Activated CD4-positive, alpha-beta memory T cell treated with anti-CD3 and anti-CD28 coated beads for 36 hours (primary cell): ENCODE measurements at places on chromosomes 11 and 22. TPM values are rescaled to one million over a fixed set of nuclear protein-coding genes. Genes with fewer than 3 reads are reported as not detected.

The ACRV1 gene
- not detected for total RNA-seq

The HORMAD2 gene
- total RNA-seq, result not detected

The LYVE1 gene
- total RNA-seq, result not detected

The SLC37A2 gene
- 0.93 TPM for total RNA-seq

The C22orf31 gene
- not detected for total RNA-seq

DNA sequence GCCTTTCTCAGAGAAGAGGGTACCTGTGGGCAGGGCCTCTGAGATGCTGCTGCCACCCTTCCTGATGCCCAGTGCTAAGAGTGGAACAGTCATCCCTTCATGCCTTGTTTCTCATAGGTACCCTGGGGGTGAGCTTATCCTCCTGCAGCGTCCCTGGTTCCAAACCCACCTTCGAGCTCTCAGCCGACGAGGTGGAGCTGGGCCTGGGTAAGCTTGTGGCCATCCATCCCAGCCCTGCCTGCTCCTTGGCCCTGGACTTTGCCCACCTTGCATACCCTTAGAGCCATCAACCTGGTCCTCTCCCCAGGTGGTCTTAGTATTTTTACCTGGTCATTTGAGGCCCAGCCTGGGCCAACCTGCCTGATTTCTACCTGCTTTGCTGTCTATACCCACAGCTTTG is 8.7 kb downstream of the TKFC start:
- no peaks in the 10 kb centered on the region for H3K27me3 ChIP-seq
- no peaks in the 10 kb centered on the region for H3K4me1 ChIP-seq
- no peak overlapping the region for H3K4me3 ChIP-seq
- no peak for DNase-seq

GRCh38 chr11:35326266-35326879 is 93.0 kb downstream of the SLC1A2 start:
- no peak overlapping the region for H3K27ac ChIP-seq
- H3K27me3 ChIP-seq, result no peaks in the 10 kb centered on the region
- peaks cover 29% of the 10 kb centered on the region for H3K4me1 ChIP-seq
- H3K4me3 ChIP-seq, result no peak overlapping the region
- no peak for DNase-seq

GRCh38 chr11:127070808-127071207 is 70.2 kb upstream of the KIRREL3 start:
- no peaks in the 10 kb centered on the region for H3K4me1 ChIP-seq
- H3K27ac ChIP-seq, result no peak overlapping the region
- no peak overlapping the region for H3K4me3 ChIP-seq

DNA sequence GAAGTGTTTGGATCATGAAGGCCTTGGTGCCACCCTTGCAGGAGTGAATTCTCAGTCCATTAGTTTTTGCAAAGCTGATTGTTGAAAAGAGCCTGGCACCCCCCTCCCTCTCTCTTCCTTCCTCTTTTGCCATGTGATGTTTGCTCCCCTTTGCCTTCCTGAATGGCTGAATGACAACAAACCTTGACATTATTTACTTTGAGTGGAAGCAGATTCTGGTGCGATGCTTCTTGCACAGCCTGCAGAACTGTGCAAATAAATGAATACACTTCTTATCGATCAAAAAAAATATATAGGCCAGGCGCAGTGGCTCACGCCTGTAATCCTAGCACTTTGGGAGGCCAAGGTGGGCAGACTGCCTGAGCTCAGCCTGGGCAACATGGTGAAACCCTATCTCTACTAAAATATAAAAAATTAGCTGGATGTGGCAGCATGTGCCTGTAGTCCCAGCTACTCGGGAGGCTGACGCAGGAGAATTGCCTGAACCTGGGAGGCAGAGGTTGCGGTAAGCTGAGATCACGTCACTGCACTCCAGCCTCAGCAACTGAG is 2.0 kb upstream of the NARS2 start:
- DNase-seq, result no peak
- no peak overlapping the region for H3K4me3 ChIP-seq
- peaks cover 5% of the 10 kb centered on the region for H3K36me3 ChIP-seq
- no peak overlapping the region for H3K27ac ChIP-seq

DNA sequence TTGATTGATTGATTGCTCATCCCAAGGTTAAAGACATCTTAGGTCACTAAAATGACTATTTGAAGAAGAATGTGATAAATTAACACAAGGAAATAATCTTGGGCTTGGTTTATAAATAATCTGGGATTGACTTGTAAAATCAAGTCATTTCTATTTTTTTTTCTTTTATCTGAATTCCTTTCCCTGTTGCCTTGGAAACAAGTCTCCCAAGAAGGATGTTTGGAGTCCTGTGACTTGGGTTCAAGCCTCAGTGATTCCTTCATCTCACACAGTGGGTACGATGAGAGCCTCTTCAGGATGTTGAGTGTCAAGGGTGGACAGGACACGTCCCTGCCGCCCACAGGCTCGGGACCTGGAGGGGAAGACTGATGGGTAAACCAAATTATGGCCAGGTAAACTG is 98.2 kb upstream of the CRYBB3 start:
- H3K36me3 ChIP-seq, result no peaks in the 10 kb centered on the region
- no peak for DNase-seq
- no peak overlapping the region for H3K4me3 ChIP-seq
- no peak overlapping the region for H3K27ac ChIP-seq

DNA sequence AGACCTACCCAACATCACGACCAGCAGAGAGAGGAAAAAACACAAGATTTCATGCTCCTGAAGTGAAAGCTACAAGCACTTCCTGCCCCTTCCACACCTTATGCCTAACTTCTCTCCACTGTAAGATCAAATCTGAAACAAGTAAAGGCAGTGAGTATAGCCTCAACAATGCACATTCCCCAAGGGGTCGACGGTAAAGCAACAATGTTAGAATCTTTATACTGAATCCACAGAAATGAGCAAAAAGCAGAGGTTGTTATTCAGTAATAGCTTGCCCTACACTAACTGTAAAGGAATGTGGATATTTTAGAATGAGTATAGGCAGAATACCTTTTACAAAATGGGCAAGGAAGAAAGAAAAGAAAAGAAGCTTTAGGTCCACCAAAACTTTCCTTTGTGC is 15.6 kb downstream of the ARFGAP3 start:
- no peak overlapping the region for H3K27ac ChIP-seq
- DNase-seq, result no peak
- H3K4me3 ChIP-seq, result no peak overlapping the region

- H3K27ac ChIP-seq, result no peak overlapping the region
- DNase-seq, result no peak
- H3K27me3 ChIP-seq, result peaks cover 28% of the 10 kb centered on the region
- H3K4me3 ChIP-seq, result no peak overlapping the region
Measured at GRCh38 chr11:75107187-75107586, 10.5 kb upstream of the OR2AT4 start.
